Activated T-helper 2 cell treated with anti-CD3 and anti-CD28 coated beads, Interferon-gamma antibody, Interleukin-2, Interleukin-4, amounts not matched to agents 10 μg/mL and 5 μg/mL and 100 μg/mL, durations not matched to agents 14 hours and 24 hours and 36 hours (primary cell): ENCODE measurements at places on chromosomes 11 and 22.

GRCh38 chr11:113286009-113286408 lies 28.4 kb upstream of the TTC12 start:
- DNase-seq: no peak

DNA sequence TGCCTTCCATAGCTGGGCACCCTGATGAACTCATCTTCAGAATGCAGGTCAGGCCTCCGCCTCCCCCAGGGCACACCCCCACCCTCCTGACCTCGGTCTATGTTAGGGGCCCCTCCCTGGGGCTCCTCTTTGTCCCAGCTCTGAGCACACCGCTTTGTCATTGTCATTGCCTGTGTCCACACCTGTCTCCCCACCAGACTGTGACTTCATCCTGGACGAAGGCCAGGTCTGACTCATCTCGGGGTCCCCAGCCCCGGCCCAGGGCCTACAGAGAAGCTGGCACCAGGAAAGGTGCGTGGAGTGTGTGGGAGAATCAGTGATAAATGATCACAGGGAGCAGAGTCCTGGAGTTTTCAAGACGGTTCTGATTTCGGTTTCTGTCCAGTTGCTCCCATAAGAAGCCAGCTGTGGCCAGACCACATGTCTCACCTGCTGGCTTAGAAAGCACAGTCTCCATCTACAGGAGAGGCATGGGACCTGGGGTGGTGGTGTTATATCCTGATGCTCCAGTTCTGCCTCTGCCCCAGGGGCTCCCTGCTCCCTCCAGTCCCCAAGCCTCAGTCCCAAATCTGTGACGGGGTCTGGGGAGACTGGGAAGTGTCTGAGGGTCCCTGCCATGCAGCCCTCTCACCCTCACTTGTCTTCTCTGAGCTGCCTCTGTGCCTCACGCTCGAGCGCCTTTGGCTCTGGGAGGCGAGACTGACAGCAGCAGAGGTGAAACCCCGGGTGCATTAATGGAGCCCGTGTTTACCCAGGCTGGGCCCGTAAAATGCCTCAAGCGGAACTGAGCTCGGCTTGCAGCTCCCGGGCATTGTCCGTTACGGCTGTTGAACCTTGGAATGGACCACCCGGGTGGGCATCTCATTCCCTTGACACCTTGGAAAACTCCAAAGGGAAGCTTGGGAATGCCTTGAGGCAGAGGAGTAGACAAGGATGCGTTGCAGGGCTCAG lies 85.5 kb upstream of the WNT11 start:
- DNase-seq: no peak

- DNase-seq: no peak
These were observed 727.7 kb upstream of the ANO5 start for GRCh38 chr11:21465203-21465602.

- DNase-seq: peak; percentile 99
These were observed at the start of gene INTS4 for GRCh38 chr11:77994434-77995362. Gene INTS4, minus strand, starts transcription at chr11:77994668. Its CDS starts 25 bp downstream, at chr11:77994643.

- DNase-seq: no peak
These were observed 29.4 kb downstream of the LRP5 start for GRCh38 chr11:68341557-68342458.

GRCh38 chr11:15430381-15430780 lies 315.7 kb downstream of the INSC start:
- no peak for DNase-seq

DNA sequence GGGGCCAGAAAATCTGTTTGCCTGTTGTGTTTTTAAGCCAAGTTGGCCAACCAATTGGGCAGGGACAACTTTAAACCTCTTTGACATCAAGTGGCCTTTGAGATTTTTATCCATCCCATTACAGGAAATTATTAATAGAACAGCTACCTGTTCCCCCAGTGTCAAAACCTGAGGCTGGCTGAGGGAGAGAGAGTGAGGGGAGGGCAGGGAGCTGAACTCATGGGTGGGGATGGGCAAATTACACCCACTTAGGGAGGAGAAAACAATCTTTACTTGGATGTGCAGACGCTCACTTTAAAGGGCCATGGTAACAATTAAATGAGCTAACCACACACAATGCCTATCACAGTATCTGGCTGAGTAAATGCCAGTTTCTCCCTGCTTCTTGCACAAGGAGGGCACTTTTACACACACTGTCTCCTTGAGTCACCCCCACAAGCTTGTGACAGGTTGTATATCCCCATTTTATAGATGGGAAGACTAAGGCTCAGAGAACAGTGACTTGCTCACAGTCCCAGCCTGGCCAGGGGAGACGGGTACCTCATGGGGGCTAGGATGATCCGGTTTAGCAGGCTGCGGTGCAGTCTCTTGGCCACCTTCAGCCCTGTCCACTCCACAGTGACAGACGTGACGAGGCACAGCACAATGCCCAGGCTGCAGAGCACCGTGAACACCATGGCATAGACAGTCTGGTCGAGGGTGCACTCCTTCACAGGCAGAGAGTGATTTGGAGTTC lies 17.8 kb upstream of the KCNJ11 start:
- no peak for DNase-seq

GRCh38 chr11:22666688-22667439 lies 453 bp downstream of the GAS2 start:
- no peak for DNase-seq

DNA sequence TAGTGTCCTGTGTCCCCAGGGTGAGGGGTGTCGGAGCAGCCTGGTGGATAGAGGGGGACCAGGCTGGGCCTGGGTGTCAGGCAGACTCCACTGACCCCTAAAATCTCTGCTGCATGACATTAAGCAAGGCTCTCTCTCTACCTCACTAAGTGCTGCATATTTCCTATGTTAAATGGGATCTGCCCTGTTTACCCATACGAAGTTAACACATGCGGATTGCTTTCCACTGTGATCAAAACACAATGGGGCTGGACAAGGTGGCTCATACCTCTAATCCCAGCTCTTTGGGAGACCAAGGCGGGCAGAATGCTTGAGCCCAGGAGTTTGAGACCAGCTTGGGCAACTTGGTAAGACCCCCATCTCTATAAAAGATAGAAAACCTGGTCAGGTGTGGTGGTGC lies 426.2 kb downstream of the MIAT start:
- DNase-seq: no peak
